Activated T-helper 1 cell treated with anti-CD3 and anti-CD28 coated beads, Interleukin-2, amount 50 U/mL, for 16 hours (primary cell): ENCODE measurements at places on chromosomes 16 and 17.

- DNase-seq = no peak
These were observed 5.5 kb upstream of the SLC7A5 start for GRCh38 chr16:87874639-87875427.

DNA sequence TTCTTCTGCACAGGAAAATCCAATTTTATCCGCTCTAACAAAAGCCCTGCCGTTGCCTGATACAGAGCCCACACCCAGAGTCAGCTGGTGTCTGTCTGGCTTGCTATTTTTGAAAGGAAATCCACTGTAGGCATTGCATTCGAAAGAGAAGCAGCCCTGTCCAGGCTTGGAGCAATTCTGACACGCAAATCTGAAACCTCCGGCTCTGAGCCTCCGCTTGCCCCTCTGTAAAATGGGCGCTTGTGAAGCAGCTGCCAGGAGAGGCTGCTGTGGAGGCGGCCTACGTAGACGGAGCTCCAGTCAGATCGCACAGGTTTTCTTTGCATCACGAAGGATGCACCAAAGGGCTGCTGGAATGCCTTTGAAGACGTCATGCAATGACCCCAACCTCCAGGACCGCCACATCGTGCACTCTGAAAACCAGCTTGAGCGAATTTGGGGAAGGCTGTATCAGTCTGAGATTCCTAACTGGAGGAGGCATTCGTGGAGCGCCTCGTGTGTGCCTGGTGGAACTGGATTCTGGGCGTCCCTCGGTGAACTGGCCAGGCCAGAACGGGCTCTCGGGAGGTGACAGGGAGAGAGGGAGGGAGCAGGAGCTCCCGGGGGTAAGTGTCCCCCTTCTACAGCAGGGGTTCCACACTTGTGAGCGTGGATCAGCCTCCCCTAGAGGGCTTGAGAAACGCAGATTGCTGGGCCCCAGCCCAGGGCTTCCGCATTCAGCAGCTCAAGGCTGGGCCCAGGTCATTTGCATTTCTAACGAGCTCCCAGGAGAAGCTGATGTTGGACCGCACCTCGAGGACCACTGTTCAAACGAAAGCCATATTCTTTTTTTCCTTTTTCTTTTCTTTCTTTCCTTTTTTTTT lies 215.5 kb downstream of the MRTFB start:
- DNase-seq = no peak

- DNase-seq = no peak
These were observed 154.6 kb downstream of the COPRS start for GRCh38 chr17:31704483-31704882.

- no peak for DNase-seq
These were observed 834 bp downstream of the DCXR start for GRCh38 chr17:82036634-82037091.

- no peak for DNase-seq
These were observed 50.9 kb downstream of the JPH3 start for GRCh38 chr16:87653234-87653633.

DNA sequence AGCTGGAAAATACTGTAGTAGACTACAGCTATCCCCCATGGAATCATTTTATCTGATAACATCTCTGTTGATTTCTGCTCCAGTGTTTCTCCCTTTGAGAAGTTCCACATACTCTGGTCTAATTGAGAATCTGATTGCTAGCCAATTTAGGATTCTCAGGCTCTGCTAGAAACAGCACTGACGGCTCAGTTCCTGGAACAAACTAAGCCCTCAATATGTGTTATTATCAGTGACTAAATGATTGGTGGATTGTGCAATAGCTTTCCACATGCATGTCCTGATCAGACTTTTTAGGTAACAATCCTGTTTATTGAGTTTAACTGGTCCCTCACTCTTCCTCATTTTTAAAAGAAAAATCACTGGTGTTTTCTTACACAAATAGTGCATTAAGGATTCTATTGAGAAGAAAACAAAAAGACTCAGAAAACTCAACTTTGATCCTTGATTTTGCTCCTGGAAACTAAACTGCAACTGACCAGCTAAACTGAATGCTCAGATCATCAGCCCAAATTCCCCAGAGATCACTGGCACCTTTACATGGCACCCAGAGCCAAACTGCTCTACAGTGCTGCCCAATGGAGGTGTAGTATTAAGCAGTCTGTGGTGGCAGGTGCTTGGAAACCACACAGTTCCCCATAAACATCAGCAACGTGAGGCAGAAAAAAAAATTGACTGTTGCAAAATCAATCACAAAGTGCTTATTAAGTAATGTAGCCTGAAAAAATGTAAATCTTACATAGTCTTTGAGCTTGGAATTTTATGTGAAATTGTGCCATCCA lies 423.7 kb downstream of the TOX3 start:
- DNase-seq = no peak

DNA sequence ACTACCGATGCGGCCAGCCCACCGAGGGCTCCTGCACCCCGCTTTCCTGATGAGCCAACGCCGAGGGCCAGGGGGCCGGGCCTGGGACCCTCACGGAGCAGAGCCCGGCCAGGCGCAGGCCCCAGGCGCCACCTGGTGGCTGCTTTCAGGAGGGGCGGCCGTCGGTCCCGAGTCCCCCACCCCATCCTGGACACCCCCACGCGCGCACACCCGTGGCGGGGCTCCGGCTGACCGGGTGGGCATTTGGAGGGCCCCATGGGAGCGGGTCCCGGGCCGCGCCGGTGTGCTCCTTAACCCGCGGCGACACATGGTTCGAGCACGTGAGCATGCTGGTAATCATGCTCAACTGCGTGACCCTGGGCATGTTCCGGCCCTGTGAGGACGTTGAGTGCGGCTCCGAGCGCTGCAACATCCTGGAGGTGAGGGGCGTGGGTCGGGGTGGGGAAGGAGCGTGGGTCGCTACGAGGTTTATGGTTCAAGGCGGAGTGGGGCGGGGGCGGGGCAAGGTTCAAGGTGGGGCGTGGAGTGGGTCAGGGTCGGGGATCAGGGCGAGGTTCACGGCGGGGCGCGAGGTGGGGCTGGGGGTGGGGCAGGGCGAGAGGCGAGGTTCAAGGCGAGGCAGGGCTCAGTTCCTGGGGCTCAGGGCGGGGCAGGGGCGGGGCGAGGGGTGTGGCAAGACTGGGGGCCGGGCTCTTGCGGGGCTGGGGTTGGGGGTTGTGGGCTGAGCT lies 30.2 kb downstream of the TPSG1 start:
- no peak for DNase-seq
